ENCODE measurements at places on chromosomes 1 and 21.

DNA sequence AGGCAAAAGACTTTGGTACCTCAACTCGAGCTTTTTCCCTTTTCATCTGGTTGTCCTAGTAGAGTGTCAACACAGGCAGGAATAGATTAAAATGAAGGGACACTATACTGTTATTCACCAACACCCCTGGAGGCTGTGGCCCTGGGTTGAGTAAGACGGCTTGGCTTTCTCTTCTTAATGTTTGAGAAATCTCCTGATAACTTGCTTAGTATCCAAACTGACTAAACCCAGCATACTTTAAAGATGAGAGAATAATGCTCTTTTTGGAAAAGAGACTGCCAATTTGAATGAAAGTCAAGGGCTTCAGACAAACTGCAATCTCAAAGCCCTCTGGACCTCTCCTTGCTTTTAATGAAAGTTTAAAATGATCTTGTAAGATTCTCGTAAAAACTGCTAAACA, 2.6 kb upstream of the SLC30A1 start:
- no peak for DNase-seq

GRCh38 chr21:46031484-46031883, 49.9 kb downstream of the COL6A1 start:
- no peak for DNase-seq

GRCh38 chr21:14753466-14754258, 207.5 kb upstream of the SAMSN1 start:
- DNase-seq = no peak

DNA sequence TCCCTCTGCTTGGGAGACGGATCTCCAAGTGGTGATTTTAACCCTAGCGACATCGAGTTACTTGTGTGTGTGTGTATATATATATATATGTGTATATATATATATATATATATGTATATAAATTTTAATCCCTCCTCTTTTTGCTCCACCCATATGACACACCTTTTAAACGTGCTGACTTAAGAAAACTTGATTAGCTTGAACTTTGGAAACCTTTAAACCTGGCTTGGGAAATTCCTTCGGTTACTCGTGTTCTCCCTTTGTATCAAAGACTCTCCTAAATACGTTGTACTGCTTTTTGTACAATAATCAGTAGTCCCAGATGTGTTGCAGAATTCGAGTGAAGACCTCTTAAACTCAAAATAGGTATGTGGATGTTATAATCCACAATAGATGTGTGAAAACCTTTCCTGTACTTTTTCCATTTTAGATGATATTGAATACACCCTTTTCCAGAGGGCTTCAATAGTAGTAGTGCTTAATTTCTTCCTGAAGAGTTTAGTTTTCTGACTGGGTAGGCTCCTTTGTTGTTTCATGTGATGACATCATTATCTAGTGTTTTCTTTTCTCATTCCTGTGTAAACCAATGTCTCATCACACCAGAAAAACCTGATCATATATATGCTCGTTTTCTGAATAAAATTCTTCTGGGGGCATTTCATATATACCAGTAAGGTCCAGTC, 1.4 kb downstream of the RNF11 start:
- DNase-seq = no peak
